ENCODE measurements at places on chromosomes 2 and 18.

GRCh38 chr18:67183398-67183797, 333.1 kb downstream of the DSEL start:
- DNase-seq = no peak

GRCh38 chr18:61546590-61546989, 213.4 kb downstream of the CDH20 start:
- peak; percentile 90 for DNase-seq

GRCh38 chr2:188369365-188369764, 77.7 kb downstream of the GULP1 start:
- DNase-seq = peak; percentile 69

GRCh38 chr2:101540518-101540917, 65.6 kb upstream of the RFX8 start:
- peak; percentile 43 for DNase-seq

GRCh38 chr2:96344011-96344410, 8.4 kb downstream of the NCAPH start:
- no peak for DNase-seq

DNA sequence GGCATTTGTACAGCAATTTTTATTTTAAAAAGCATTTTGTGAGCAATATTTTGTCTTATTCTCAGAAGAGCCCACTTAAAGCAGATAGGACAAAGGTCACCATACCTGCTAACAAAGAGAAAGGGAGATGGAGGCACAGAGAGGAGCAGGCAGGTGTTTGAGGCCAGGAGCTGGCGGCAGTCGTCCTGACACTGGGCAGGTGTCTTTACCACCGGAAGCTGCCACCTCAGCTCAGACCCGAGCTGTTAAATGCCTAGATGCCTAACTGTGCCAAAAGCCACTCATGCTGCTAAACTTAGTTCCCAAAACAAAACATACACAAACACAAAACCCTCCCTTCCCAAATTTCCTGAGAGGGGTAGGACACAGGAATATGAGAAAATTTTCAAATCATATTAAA, 120.9 kb downstream of the CNTNAP5 start:
- DNase-seq = no peak

DNA sequence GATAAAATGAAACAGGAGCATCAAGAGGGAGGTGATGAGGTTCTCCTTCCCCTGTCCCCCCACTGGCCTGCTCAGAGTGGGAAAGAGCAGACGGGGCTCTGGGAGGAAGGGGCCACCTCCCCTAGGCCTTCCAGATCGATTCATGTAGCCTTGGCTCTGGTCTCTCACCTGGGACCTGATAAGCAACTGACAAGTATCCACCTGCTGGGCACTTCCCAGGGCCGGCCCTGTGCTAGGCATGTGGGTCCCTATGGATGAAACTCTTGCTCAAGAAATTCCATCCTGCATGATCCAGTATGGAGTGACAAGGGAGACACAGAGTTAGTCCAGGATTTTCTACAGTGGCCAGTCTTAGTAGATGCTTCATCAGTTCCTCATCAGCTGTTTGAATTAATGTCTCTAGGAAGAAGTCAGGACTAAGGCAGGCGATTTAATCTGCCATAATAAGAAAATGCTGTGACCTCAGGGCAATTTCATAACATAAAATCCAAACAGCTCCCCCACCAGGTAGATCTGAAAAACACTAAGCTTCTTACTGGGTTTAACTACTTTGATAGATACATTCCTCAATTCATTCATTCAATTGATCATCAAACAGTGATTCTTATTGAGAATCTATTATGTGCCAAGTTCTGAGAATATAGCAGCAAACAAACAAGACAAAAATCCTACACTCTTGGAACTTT, 44.7 kb upstream of the ZFP36L2 start:
- DNase-seq = no peak

DNA sequence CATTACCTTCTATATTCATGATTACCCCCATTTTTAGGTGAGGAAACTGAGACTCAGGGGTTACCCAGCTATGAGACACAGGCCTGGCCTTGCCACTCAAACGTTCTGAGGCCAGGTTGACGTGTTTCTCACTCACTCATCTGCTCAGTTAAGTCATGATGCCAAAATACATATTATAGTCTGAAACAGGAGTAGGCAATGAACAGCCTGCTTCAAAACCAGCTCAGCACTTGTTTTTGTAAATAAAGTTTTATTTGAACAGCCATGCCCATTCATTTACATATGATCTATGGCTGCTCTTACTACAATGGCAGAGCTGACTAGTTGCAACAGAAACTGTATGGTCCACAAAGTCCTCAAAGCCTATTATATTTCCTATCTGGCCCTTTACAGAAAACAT, 74.1 kb upstream of the SMAD2 start:
- no peak for DNase-seq

DNA sequence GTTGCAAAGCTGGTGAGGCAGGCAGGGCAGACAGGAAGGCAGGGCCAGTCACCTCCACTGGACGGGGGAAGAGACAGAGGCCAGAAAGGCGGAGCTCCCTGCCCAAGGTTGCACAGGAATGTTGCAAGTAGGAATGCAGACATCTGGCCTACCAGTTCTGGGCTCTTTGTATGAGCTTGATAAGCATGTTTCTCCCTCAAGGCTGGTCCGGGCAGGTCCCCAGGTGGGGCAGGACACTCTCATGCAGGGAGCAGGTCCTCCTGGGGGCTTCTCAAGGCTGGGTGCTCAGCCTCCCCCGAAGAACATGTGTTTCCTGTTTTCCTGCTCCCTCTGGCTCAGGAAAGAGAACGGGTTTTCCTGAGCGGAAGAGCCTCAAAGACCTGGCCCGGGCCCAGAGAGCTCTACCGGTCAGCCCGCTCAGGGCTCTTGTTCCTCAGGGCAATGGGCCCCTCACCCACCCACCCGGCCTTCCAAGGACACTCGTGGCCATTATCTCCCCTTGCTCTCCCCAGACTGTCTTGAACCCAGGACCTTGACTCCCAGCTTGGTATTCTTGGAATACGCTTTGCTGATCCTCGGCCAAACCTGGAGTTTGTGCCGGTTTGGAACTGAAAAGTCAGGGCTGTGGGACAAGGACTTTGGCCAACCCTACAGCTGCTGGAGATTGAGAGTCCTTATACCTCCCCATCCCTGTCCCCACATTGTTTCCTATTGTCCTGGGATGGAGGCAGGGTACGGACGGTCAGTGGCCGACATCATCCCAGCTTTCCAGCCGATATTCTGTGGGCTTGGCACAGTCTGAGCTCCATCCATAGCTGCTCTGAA, 87.7 kb upstream of the HAAO start:
- DNase-seq = no peak

DNA sequence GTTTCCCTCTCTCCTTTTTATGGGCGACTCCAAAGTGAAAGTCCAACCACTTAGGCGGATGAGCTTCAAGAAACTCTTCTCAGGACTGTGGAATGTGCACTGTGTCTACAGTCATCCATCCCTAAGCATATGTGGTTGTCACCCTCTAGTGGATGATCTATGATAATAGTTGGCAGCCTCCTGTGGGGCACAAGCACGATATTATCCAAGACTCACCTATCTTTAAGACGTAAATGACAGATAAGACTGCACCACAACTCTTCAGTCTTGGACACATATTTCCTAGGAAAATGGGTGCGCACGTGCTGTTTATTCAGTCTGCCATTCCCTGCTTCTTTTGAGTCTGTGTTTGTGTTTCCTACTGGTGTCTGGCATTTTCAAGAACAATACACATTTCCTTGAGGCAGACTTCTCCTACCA, 145.5 kb upstream of the CTAGE1 start:
- DNase-seq = peak; percentile 90

DNA sequence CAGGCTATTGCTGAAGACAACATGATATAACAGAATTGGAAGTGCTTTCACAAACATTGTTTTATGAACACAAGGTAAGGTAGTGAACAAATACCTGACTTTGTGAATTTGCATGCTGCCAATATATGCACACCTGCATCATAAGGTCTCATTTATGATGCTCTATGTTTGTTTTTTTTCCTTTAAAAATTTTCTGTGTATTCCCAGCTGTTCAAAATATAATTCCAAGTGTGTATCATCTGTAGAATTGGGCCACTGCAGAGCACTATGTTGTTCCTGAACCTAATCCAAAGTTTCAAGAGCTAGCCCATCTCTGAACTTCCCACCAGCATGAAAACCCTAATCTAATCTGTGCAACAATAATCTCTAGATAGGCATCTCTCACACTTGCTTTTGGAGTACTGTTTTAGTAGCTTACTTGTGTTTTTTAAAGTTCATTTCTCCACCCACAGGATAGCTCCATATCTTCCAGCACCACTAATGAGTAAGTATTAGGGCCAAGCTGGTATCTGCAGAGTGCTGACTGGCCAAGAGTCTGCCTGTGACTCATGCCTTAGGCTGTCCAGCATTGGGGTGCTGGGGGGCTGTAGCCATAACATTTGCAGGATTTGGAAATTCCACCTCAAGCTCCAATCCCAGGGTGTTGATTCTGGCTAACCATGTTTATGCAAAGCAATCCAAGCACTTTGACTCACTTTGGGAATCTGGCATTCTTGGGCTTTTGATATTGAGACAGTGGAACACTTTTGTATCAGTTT, 208.2 kb upstream of the REV1 start:
- peak; percentile 95 for DNase-seq

DNA sequence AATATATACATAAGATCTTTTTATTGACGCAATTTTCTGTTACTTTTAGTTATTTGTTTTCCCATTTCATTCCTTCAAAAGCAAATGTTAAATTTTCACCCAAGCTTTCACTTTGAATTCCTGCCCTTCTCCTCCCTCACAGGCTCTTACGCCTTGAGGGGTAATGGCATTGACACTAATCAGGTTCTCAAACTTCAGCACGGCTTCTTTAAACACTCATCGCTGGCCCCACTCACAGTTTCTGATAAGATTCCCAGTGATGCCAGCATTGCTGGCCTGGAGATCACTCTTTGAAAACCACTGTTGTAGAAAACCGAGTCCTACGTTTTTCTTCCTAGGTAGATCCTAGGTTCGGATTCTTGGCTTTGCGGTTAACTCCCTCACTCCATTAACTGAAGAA, 105.6 kb upstream of the EPB41L3 start:
- no peak for DNase-seq

- DNase-seq = no peak
Measured at GRCh38 chr2:2000018-2000723, 255.9 kb upstream of the PXDN start.

DNA sequence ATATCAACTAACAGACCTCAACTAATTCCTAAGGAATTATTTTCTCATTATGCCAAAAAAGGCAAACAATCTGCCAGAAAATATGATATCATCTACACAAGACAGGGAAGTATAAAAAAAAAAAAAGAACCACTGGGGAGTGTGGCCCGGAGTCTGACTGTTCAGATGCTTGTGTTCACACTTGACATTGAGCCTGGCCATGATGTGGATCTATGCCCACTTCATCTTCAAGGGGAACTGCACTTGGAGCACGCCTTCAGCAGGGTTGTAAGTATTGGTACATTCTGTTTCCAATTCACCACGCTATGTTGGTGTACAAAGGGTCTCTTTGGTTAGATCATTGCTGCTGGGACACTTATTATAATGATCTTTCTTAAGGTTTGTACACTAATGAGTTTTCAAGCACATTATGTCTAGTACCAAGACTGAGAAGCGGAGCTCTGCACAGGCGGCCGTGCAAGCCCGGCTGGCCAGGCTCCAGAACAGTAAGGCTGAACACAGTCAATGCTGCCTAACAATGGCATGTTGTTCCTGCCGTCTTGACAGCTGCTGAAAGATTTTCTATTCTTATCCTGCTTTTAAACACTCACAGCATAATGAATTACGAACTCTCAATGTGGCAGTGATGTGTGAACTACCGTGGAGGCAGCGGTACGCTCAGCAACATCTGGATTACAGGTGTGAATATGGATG, 788.4 kb upstream of the SOX11 start:
- DNase-seq = no peak

GRCh38 chr2:102040229-102040628, 48.5 kb downstream of the IL1R2 start:
- DNase-seq = no peak
